LHCN-M2 (cell line): ENCODE measurements at places on chromosomes 12 and 14. TPM values are rescaled to one million over a fixed set of nuclear protein-coding genes. Genes with fewer than 3 reads are reported as not detected.
A peak's percentile ranks its signal among the peaks of the same experiment; 100 is the strongest.

The GNB3 gene
- 2.6 and 2.8 TPM in 2 replicates for total RNA-seq

The RPL41 gene
- 1,853 and 1,922 TPM in 2 replicates for total RNA-seq

The HRK gene
- total RNA-seq, result not detected in 2 replicates

The KRT81 gene
- 0.11 and 1.2 TPM in 2 replicates for total RNA-seq

The CCDC77 gene
- total RNA-seq, result 25.2 and 31.8 TPM in 2 replicates

The LRTM2 gene
- total RNA-seq, result not detected in 2 replicates

The EVL gene
- 24.1 and 169 TPM in 2 replicates for total RNA-seq

The PKP2 gene
- total RNA-seq, result 1.9 and 2.8 TPM in 2 replicates

The MON2 gene
- 16.8 and 22.7 TPM in 2 replicates for total RNA-seq

DNA sequence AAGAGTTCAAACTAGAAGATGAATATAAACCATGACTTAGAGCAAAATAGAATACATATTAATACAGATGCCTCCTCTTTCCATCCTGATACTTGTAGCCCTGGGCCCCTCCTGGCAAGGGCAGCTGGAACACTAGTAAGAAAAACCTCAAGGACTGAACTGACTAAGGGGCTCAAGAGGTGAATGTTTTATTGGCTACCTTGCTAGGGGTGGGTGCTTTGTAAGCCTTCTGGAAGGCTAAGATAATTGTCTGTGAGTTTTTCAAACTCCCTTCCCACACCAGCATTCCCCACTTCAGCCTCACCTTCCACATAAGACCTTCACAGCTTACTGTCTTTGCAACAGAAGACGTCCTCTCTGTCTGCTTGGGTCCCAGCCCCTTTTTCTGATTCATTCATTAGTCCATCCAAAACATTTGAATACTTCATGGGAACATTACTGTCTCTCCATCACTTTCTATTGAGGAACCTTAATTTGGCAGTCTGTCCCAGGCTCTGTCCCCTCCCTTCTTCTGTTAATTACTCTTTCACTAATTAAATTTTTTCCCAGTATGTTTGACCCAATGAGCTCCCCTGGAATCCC is 1.1 kb upstream of the MARCHF9 start:
- DNase-seq, result no peak

DNA sequence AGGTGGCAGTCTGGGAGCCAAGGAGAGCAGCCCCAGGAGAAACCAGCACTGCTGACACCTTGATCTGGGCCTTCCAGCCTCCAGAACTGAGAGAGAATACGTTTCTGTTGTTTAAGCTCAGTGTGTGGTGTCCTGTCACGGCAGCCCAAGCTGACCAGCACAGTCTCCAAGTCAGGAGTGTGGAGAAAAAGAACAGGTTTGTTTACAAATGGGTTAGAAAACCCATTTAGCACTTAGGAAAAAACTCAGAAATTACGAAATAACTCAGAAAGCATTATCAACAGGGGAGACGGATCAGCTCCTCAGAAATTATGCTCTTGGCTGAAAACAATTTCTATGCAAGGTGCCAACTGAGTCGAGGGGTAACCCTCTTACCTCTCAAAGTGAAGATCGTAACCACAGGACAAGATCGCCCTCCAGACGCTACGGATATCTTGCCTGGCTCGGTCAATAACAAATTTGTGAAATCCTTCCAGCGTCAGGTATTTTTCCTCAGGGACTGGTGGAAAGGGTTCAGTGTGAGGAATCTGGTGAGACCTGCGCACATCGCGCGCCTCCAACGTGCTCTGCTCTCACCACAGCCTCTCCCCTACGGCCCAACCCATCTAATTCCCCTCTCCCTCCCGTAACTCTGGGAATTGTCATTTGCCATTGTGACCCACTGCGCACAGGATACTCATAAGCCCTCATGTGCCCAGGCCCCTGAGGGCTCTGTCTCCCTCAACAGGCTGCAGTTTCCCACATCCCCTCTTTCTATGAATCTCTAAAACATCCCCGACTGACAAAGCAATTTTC is 50.2 kb downstream of the TRAFD1 start:
- DNase-seq, result no peak

GRCh38 chr12:64534672-64535199 is 75.6 kb upstream of the RASSF3 start:
- DNase-seq, result no peak

DNA sequence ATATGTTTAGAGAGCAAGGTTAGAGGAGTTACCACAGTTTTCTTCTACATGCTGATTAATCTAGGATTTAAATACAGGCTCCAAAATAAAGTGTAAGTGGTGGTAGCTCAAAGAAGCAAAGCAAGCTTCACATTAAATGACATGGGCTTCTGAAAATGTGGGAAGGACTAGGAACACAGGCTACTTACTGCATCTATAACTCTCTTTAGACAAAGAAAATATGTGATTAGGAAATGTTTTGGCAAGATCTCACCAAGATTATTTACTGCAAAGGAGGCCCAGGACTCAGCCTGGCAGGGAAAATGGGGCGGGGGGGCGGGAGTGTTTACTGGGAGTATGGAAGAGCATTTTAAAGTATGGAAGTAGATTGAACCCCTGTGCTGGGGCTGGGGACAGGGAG is 39.4 kb downstream of the ETV6 start:
- no peak for DNase-seq

DNA sequence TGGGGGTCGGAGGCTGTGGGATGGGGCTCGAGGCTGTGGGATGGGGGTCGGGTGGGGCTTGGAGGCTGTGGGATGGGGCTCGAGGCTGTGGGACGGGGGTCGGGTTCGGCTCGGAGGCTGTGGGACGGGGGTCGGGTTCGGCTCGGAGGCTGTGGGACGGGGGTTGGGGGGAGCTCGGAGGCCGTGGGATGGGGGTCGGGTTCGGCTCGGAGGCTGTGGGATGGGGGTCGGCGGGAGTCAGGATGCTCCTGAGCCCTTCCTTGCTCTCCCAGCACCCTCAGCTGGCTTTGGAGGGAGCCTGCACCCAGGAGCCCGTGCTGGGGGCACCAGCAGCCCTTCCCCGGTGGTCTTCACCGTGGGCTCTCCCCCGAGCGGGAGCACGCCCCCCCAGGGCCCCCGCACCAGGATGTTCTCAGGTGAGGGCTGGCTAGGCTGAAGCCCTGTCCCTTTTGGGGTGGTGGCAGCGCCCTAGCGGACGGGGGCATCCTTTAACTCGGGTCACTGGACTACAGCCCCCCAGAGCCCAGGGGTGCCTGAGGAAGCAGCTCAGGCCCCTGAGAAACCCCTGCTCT is 11.9 kb upstream of the PUS1 start:
- DNase-seq, result no peak

DNA sequence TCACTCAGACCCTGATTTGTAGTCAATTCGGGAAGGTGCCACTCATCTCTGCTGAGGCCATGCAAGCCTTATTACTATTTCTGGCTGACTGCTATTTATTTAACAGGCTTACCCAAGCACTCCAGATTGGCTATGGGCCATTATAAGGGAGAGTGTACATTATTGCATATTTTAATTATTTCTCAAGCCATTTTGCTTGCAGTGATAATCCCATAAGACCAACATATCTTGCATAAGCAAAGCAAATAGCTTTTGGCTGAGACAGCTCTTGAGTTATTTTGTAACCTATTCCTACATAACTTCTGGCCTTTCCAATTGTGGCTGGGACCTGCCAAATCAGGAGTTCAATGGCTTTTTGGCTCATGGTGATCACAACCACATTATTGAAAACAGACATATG is 509.6 kb upstream of the USP15 start:
- DNase-seq, result no peak

GRCh38 chr14:61420326-61420725 is 98.9 kb downstream of the PRKCH start:
- peak; percentile 59 for DNase-seq

GRCh38 chr12:1006255-1006654 is 15.2 kb downstream of the ERC1 start:
- no peak for DNase-seq

DNA sequence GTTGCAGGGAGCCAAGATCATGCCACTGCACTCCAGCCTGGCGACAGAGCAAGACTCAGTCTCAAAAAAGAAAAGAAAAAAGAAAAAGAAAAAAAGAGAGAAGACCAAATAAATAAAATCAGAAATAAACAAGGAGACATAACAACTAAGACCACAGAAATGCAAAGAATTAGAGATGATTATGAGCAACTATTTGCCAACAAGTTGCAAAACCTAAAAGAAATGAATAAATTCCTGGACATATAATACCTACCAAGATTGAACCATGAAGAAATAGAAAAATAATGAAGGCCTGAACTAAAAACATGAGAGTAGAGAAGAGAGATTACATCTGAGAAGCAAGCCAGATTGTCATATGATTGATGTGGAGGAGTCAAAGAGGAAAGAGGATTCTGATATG is 17.6 kb upstream of the EPS8 start:
- no peak for DNase-seq

GRCh38 chr12:96500693-96501092 is 11.3 kb downstream of the CFAP54 start:
- peak; percentile 52 for DNase-seq

DNA sequence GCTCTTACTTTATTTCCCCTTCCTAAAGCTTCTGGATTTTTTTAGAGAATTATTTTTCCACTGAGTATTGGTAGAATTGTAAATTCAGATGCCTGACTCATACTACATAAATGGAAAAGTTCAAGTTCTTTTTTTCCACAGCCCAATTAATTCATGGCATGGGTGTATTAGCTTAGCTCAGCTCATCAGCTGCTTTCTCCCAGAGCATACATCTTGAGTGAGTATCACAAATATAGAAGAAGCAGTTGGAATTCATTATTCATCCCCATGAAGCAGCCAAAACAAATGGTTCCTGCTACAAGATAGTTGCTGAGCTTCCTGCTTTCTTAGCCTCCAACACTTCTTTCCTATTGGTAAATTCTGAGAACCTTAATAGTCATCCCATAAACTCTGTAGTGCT is 105.1 kb downstream of the C12orf50 start:
- DNase-seq, result peak; percentile 58

- DNase-seq, result no peak
Measured at GRCh38 chr12:124582108-124582424, 14.7 kb upstream of the NCOR2 start.

GRCh38 chr12:42402821-42403411 is 76.9 kb downstream of the PPHLN1 start:
- no peak for DNase-seq

GRCh38 chr14:64467101-64467500 is 1.8 kb downstream of the AKAP5 start:
- no peak for DNase-seq
